ENCODE measurements at places on chromosomes 2 and 18. TPM values are rescaled to one million over a fixed set of nuclear protein-coding genes. Genes with fewer than 3 reads are reported as not detected.

DNA sequence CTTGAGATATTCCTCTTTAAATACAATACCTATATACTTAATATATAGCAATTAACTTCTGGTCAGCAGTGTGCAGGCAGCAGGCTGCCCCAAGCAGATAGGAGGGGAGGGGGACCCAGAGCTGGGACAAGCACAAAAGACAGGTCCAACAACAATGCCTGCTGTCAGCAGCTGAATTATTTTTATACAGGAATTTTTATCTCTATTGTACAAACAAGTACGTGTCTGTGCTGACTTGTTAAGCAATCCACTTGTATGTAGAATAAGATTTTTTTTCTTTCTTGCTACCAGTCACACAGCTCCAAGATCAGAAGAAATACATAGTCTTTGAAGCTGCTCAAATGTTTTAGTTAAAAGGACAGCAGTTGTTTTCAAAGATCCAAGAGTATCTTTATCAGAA, 16.7 kb downstream of the BCL11A start:
- DNase-seq = no peak

Gene DSC2
- 0.58 TPM for total RNA-seq

DNA sequence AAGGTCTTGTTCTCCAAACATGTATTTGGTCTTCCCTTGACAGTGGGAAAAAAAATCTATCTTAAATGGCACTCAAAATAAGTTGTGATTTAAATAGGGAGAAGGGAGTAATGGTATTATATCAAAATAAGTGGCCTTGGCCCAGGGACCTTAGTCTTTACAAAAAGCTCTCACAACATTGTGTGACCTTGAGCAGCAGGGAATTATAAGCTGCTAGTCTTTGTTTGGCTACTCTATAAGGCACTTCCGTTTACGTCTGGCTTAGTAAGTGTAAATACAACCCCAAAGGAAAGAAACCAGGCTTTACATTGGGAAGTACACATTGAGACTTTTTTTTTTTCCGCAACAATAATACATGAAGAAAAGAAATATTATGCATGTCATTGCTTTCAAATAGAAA, 734.0 kb upstream of the LINC00305 start:
- DNase-seq = no peak

Gene KLHL14
- not detected for total RNA-seq

DNA sequence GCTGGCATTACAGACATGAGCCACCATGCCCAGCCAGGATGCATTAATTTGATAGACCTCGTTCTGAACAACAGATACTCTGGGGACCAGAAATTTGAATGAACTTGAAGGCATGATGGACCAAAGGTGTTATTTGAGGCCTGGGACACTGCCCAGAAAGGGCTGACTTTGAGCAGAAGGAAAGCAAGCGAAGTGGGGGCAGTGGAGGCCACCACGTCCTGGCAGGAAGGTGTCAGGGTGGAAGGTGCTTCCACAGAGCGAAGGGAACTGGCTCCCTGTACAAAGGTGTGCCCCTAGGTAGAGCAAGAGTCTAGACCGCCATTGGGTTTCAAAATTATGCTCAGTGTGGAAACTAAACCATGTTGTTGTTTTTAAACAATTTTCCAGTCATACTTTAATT, 23.9 kb downstream of the ZNF236 start:
- no peak for DNase-seq

DNA sequence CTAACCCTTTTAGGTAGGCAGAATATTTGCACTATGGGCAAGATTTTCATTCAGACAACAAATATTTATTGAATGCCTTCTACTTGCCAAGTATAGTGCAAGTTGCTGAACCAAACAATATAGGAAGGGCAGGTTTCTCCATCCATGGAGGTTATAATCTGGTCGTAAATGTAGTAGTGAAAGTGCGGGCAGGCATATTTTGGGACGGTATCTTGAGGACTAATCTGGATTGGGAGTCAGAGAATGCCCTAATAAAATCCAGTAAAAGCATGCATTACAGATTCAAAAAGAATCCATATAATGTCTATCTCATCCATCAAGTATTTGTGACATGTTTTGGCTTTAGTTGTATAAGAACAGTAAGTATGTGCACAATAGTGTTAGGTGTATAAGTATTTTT, 1.7 kb upstream of the NDUFV2 start:
- no peak for DNase-seq

Gene SERPINB13
- not detected for total RNA-seq

Data from chondrocyte (in vitro differentiated cells).